ENCODE measurements at places on chromosomes 5 and 9. TPM values are rescaled to one million over a fixed set of nuclear protein-coding genes. Genes with fewer than 3 reads are reported as not detected.
A peak's percentile ranks its signal among the peaks of the same experiment; 100 is the strongest.

The FOXD4L4 gene
- not detected for total RNA-seq

GRCh38 chr5:172806897-172807672 lies 27.0 kb upstream of the ERGIC1 start:
- DNase-seq = peak; percentile 93

GRCh38 chr5:146340260-146341081 lies 1.8 kb downstream of the POU4F3 start:
- DNase-seq = peak; percentile 65

The NR5A1 gene
- total RNA-seq = not detected

- DNase-seq = no peak
Observed at GRCh38 chr5:151427258-151427657, 20.1 kb upstream of the SLC36A1 start.

DNA sequence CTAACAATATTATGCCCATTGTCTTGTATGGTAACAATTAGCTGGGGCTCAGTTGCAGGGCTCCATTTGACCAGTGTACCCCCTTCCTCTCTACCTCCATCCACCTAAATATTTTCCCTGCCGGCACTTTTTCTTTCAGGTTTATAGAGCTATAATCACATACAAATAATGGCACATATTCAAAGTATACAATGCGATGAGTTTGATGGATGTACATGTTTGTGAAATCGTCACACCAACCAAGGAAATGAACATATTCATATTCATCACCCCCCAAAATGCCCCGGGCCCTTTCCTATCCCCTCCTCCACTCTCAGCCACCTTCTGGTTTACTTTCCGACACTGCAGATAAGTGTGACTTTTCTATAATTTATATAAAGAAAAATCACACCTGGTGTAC lies 351.5 kb downstream of the GADD45G start:
- DNase-seq = no peak

DNA sequence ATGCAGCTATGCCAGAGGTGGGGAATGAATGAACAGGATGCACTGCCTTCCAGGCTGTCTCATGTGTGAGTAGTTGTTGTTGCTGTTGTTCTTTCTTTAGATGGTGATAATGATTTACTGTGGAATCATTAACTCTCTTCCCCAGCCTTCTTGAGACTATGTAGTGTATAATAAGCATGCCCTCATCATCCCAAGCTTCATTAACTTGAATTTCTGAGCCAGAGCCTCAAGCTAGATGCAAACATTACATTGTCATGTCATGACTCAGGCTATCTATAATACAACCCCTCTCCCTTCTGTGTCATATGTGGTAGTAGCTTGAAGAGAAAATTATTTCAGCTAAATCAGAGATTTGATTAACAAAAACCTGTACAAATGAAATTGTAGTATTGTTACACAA lies 10.0 kb upstream of the ADAMTSL1 start:
- no peak for DNase-seq

The OGN gene
- total RNA-seq = 7.4 TPM

- no peak for DNase-seq
Observed at GRCh38 chr5:151248651-151249050, 4.3 kb upstream of the GM2A start.

The RGP1 gene
- total RNA-seq = 38.8 TPM

DNA sequence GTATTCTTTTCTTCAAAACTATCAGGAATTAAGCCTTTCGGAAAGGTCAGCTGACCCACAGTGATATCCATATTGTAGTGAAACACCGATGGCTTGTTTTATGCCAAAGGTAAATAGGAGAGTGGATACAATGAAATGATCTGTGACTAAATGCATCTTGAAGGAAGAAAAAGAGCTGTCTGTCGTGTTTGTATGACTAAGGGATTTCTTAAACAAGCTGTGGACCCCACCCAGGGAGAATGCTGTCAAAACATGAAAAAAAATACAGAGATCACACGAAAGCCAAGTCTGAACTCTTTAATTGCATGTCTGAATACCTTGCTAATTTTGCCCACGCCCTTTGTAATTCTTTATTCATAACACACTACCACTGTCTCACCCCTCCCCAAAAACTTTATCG lies 286.4 kb upstream of the WWC1 start:
- DNase-seq = no peak

- DNase-seq = no peak
Observed at GRCh38 chr5:57185313-57185712, 11.5 kb downstream of the GPBP1 start.

- no peak for DNase-seq
Observed at GRCh38 chr5:68375540-68375939, 160.0 kb downstream of the PIK3R1 start.

The GDNF gene
- total RNA-seq = 155 TPM

The PIK3R1 gene
- total RNA-seq = 102 TPM

GRCh38 chr5:144009116-144009515 lies 161.3 kb downstream of the YIPF5 start:
- DNase-seq = no peak

- DNase-seq = no peak
Observed at GRCh38 chr5:113950186-113950585, 411.7 kb upstream of the KCNN2 start.

DNA sequence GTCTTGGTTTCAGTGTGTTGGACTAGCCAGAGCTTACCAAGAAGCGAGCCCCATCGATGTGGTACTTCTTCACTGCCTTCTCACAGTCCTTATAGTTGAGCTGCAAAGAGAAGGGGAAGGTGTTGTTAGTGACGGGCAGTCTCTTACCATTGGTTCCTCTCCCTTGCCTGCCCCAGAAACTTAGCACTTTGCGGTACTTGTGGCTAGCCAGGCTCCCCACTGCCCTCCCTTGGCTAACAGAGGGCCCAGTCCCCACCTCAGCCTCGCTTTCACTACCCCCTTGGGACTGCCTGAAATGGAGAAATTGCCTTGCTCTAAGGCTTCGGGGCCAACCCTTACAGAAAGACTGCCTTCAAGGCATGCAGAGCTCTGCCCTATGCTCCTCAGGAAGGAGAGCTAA lies 4.3 kb downstream of the LCP2 start:
- no peak for DNase-seq

- DNase-seq = no peak
Observed at GRCh38 chr5:180353980-180354452, 880 bp upstream of the GFPT2 start.

The ITGA1 gene
- 29.3 TPM for total RNA-seq

GRCh38 chr9:113298924-113299770 lies 4.0 kb downstream of the RNF183 start:
- DNase-seq = no peak

DNA sequence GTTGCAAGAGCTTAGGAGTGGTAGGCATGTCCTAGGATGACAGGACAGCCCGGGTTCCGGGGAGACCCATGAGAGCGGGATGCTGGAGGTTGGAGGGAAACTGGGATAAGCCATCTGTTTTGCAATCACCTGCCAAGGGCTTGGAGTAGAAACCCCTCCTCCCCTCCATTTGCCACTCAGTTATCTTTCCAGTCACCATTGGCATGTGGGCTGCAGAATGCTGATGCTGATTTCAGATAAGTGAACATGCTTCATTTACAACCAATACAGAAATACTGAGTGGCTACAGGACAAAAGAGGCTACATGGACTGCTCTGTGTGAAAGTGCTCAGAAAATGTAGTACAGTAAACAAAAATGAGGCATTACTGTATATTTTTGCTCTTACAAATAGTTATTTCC lies 93.4 kb upstream of the KIF2A start:
- no peak for DNase-seq

- no peak for DNase-seq
Observed at GRCh38 chr5:134435560-134435959, 23.9 kb upstream of the CDKN2AIPNL start.

GRCh38 chr9:81080900-81081299 lies 608.4 kb downstream of the TLE1 start:
- DNase-seq = no peak

DNA sequence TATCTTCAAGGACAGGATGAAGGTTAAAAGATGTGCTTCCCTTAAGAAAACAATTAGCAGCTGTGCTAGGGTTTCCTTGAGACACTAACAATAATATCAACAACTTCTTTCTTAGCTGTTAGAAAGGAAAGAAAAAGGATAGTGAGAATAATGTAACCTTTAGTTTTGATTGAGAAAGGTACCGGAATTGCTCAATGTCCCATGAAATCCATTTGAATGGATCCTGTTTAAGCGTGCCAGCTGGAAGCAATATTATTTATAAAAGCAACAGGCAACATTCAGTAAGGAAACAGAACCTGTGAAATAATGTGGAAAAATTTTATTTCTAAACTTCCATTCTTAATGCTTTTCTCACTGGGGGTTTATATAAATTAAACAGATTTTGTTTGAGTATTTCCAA lies 120.9 kb downstream of the CCDC192 start:
- no peak for DNase-seq

GRCh38 chr9:6924149-6924548 lies 166.4 kb downstream of the KDM4C start:
- no peak for DNase-seq

The NEUROG1 gene
- total RNA-seq = not detected

The PCSK5 gene
- total RNA-seq = 4.4 TPM

The GABRA6 gene
- not detected for total RNA-seq

The PAIP1 gene
- total RNA-seq = 143 TPM

DNA sequence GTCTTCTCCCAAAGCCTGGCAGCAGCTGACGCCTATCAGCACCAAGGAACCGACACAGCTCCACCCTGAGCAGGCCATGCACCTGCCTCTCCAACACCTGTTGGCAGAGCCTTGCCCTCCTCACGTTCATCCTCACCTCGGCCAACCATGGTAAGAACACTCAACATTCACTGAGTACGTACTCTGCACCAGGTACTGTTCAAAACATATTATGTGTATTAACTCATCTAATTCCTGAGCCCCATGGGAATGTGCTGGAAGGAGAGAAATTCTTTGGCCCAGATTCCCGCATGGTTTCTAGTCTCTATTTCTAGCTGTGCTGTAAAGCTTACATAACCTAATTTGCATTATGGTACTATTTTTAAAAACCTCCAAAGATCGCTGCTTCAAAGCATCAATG lies 86.1 kb downstream of the GPR21 start:
- no peak for DNase-seq

The GABRB2 gene
- 0.21 TPM for total RNA-seq

- DNase-seq = no peak
Observed at GRCh38 chr5:107444300-107444699, 226.4 kb downstream of the EFNA5 start.

GRCh38 chr5:154524181-154524580 lies 46.2 kb upstream of the HAND1 start:
- DNase-seq = no peak

The SLC2A8 gene
- 16.3 TPM for total RNA-seq

GRCh38 chr5:172458976-172459782 lies 4.9 kb upstream of the SH3PXD2B start:
- DNase-seq = no peak

GRCh38 chr5:154118385-154118784 lies 72.1 kb upstream of the GALNT10 start:
- no peak for DNase-seq

GRCh38 chr9:134774410-134774809 lies 106.2 kb upstream of the FCN2 start:
- DNase-seq = no peak

DNA sequence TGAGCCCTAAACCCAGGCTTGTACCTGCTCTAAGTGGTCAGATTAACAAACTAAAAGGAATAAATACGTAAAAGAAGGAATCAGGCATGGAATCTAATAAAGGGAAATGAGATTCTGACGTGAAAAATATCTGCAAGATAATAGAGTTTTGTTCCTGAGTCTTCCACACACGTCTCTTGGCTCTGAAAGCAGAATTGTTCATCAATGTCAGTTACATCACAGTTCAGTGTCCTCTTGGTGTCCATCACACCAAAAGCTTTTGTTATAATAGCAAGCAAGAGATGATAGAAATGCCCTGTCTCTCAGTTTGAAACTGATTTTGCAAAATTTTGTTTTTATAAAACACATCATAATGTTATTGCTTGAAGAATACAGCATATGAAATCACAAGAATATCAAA lies 34.7 kb upstream of the NMUR2 start:
- no peak for DNase-seq

DNA sequence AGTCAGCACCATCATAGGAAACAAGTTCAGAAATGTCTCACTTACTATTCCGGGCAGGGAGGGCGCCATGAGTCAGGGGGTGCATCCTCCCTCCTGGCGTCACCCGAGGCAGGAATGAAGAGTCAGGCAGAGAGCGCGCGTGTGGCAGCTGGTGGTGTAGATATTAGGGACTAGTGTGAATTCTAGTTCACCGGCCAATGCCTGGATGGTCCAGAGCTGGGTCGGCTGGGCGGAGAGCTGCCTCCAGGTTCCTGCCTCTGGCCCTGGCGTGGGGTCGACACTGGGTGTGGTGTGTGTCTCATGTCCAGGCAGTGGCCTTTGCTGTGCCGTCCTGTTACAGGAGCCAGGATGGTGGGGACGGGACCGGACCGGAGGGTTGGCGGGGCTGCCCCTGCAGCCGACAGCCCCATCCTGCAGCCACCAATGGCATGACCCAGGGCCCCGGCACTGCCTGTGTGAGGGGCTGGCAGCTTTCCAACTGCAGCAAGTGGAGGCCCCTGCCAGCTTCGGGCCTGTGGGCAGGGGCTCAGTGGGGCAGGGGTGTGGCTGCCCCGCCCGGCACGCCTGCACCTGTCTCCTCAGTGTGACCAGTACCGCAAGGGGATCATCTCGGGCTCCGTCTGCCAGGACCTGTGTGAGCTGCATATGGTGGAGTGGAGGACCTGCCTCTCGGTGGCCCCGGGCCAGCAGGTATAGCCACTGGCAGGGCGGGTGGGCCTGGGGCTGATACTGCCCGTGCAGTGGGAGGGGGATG lies 9.1 kb downstream of the DIPK1B start:
- DNase-seq = peak; percentile 55

DNA sequence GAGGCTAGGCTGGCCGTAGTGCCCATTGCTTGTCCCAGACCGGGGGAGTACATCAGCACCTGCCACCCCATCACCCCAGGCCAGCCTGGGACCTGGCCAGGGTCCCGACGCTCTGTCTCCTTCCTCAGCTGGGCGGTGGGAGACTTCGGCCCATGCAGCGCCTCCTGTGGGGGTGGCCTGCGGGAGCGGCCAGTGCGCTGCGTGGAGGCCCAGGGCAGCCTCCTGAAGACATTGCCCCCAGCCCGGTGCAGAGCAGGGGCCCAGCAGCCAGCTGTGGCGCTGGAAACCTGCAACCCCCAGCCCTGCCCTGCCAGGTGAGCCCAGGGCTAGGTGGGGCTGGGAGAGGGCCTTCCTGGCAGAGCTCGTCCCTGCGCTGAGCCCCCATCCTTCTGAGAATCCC lies 16.5 kb upstream of the CACFD1 start:
- DNase-seq = no peak

GRCh38 chr5:63070001-63070400 lies 491.4 kb downstream of the LRRC70 start:
- DNase-seq = no peak

- no peak for DNase-seq
Observed at GRCh38 chr5:40052808-40053207, 626.9 kb upstream of the PTGER4 start.
